ENCODE measurements at places on chromosomes 13 and 19.

DNA sequence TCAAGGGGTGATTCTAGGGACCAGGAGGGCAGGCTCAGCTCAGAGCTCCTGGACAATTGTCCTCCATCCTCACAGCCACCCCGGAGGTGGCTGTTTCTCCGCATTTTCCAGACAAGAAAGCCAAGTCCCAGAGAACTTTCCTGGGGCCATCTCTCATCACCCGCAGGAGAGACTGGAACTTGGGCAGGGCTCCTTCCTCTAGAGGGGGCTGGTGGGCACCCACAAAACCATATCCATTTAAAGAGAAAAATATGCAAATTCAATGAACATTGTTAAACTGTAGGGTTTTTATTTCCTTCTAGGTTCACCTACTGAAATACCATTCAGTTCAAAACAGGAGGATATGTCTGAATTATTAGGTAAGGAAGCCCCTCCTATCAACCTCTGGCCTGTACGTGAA, 16.6 kb downstream of the SPACA7 start:
- no peak for DNase-seq

DNA sequence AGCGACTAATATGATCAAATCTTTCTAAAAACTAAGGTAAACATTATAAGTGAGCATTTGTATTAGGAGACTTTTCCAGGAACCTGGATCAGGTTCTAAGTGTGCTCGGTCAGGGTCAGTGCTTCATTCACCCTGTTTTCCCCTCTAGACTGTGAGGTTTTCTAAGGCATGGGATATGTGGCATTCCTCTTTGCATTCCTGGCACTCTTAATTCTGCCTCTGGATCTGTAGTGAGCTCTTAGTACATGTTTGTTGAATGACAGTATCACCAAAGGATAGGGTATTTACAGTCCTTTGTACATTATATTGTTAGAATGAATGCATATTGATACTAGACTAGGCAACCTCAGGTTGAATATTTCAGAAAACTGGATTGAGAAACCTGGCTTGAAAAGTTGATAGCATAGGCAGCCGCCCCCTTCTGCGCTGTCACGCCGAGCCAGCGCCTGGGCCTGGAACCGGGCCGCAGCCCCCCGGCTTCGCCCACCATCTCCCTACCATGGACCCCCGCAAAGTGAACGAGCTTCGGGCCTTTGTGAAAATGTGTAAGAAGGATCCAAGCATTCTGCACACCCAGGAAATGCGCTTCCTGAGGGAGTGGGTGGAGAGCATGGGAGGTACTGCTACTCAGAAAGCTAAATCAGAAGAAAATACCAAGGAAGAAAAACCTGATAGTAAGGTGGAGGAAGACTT, 156.5 kb downstream of the KCNRG start:
- DNase-seq, result no peak

- DNase-seq, result no peak
These were observed 23.1 kb upstream of the INTS6 start for GRCh38 chr13:51475727-51476501.

DNA sequence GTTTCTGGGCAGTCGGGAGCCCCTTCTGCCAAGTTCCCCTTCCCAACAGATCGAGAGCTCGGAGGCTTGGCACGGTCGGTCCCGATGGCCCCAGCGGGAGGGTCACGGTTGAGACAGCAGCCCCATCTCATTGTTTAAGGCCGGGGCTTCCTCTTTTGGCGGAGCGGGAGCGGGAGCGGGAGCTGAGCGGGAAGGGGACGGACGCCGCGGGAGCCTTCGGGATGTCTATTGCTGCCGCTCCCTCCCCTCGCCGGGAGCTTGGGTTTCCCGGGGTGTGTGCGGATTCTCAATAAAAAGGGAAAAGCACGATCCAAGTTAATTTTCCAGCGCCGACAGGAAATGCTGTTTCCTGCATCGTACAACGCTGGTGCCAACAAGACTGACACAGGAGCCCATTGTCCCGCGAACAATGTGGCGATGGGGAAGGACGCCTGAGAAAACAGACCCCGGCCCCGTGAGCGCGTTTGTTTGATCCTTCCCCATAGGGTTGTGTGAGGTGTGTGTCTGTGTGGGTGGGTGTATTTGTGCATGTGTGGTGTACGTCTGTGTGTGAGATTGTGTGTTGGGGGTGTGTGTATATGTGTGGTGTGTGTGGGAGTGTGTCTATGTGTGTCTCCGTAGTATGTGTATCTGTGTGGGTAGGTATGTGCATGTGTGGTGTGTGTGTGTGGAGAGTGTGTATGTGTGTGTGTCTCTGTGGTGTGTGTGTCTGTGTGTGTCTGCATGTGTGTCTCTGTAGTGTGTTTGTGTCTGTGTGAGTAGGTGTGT, 36.3 kb upstream of the FLT1 start:
- no peak for DNase-seq

DNA sequence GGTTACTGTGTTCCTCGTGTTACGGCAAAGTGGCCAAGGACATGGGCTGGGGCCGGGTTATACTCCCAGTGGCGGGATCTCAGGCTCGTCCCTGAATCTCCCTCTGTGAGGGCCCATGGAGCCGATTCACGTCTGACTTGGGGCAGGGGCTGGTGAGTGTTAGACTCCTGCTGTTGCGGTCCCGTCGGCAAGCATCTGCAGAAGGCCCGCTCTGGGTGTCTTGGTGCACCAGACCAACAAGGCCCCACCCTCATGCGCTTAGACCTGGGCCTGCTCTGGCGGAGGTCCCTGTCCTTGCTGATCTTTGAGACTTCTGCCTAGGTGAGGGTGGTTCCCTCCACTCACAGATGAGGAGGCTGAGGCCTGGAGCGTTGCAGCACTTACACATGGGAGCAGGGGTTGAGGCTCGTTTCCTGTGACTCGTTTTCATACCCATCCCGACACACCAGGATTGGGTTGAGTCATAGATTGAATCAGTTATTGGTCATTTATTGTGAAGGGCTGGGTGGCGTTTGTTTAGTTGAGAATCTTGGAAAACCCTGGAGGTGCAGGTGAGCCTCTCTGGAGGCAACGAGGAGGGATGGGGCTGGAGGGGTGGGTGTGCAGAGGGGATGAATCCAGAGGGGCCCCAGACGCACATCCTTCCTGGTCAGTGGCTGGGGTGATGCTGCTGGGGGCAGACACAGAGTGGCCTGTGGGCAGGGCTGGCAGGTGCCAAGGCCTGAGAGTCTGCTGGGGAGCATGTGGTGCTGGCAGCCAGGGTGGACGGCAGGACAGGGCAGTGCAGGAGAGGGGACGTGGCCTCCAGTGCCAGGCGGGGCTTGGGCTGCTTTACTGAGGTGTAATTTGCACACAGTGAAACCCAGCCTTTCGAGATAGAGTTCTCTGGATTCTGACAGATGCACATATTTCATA, 4.6 kb downstream of the EPN1 start:
- DNase-seq, result no peak

GRCh38 chr19:58218899-58219298, 9.8 kb upstream of the ZNF544 start:
- DNase-seq, result peak; percentile 51

GRCh38 chr13:26719356-26719945, 41.1 kb downstream of the GPR12 start:
- DNase-seq, result no peak

DNA sequence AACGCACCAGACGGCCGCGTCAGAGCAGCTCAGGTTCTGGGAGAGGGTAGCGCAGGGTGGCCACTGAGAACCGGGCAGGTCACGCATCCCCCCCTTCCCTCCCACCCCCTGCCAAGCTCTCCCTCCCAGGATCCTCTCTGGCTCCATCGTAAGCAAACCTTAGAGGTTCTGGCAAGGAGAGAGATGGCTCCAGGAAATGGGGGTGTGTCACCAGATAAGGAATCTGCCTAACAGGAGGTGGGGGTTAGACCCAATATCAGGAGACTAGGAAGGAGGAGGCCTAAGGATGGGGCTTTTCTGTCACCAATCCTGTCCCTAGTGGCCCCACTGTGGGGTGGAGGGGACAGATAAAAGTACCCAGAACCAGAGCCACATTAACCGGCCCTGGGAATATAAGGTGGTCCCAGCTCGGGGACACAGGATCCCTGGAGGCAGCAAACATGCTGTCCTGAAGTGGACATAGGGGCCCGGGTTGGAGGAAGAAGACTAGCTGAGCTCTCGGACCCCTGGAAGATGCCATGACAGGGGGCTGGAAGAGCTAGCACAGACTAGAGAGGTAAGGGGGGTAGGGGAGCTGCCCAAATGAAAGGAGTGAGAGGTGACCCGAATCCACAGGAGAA, 1.9 kb downstream of the PPP1R12C start:
- no peak for DNase-seq

DNA sequence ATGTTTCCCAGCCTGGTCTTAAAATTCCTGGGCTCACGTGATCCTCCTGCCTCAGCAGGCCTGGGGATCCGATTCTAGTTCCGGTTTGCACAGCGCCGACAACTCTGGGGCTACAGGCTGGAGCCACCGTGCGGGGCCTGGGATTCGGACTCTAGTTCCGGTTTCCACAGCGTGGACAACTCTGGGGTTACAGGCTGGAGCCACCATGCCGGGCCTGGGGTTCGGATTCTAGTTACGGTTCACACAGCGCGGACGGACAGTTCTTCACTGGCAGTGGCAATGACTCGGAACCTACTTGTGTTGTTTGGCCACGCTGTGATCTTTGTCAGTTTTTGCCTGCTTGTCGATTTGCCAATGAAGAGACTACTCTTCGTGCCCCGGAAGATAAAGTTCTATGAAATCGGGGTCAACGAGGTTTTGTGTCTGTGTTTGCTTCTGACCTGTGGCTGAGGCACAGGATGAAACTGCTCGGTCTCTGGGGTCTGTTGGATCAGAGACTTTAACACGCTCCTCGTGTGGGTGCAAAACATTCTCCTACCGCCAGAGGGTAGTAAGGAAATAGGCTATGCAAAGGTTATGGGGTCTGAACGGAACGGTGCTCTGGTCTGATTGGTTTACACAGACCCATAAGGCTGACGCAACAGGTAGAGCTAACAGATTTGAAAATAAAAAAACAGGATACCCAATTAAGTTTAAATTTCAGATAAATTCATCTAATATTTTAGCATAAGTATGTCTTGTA, 12.1 kb upstream of the ZSCAN1 start:
- peak; percentile 60 for DNase-seq

GRCh38 chr13:33025220-33025744, 9.1 kb downstream of the KL start:
- DNase-seq, result no peak

- DNase-seq, result no peak
These were observed 58.2 kb downstream of the USP12 start for GRCh38 chr13:27113436-27113835.

- no peak for DNase-seq
These were observed 420 bp downstream of the DMKN start for GRCh38 chr19:35512831-35513627.

DNA sequence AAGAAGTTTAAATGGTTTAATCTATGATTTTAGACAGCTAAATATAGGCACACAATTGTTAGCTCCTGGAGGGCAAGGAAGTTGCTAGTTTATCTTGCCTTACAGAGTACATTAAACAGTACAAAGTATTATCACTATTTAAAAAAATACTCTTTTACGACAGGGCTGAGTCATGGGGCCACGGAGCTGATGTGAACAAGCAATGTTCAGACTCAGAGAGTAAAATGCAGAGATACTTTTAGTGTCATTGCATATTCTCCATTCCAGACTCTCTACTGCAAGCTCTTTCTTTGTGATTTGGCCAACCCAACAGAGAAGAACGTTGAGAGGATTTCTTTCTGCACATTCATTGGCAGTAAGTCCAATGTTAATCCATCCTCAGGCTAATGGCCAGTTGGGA, 352.4 kb downstream of the SPRY2 start:
- DNase-seq, result no peak

GRCh38 chr13:112605531-112605990, 17.6 kb upstream of the TUBGCP3 start:
- DNase-seq, result no peak

DNA sequence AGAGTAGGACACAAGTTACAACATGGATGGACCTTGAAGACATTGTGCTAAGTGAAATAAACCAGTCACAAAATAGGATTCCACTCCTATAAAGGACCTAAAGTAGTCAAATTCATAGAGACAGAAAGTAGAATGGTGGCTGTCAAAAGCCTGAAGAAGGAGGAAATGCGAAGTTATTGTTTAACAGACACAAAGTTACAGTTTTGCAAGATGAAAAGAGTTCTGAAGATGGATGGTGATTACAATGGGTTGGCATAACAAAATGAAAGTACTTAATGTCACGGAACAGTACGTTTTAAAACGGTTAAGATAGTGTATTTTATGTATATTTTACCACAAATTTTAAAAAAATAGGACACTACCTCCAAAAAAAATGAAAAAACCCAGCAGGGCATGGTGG, 34.8 kb downstream of the FOXO1 start:
- DNase-seq, result no peak

DNA sequence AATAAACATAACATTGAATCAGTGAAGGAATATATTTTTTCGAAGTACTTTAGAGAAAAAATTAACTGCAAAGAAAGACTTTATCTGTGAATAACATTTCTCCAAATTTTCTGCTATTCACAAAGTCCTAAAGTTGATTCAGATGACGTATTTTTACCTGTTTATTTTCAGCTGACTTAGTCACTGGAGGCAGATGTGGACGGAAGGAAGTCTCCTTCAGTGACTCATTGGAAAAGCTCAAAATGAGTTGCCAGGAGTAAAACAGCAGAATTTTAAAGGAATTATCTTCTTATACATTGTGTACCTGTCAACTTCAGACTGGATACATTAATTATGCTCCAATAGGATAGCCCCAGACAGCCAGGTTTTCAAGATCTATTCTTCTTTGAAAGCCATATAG, 679.3 kb upstream of the GPC6 start:
- DNase-seq, result no peak

GRCh38 chr13:50323440-50324065, 308.3 kb downstream of the KCNRG start:
- no peak for DNase-seq

DNA sequence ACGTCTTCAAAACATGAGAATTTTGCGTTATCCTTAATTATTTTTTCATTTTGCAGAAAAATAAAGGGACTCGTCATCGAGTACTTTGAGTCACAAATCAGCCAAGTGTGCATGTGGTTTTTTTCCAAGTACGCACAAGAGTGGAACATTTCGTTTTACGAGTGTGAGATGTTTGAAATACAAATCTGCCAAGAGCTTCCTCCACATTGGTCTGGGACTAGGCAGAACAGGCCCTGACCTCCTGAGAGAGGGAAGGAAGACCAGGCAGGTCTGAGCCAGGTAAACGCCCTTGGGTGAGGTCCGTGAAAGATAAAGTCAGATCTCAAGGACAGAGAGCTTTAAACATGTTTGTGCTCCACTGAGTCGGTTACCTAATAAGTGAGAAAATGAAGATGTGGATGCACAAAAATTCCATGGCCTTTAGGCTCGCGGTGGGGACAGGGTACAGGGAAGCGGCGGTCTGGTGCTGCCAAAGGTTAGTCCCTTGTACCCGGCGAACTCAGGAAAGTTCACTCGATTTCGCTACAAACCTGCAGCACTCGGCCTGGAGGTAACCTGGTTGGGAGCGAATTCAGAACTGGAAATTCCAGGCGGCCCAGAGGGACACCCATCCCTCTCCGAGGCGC, 473 bp upstream of the ITM2B start:
- DNase-seq, result no peak

GRCh38 chr19:1969176-1970002, 28.4 kb downstream of the CSNK1G2 start:
- DNase-seq, result no peak

GRCh38 chr19:31372246-31372781, 23.1 kb upstream of the TSHZ3 start:
- peak; percentile 42 for DNase-seq

Data from activated CD8-positive, alpha-beta T cell treated with anti-CD3 and anti-CD28 coated beads, Interleukin-2, amount 10 ng/mL, durations not matched to agents 7 days and 5 days (primary cell).